ENCODE measurements at places on chromosomes 11 and 22.

- DNase-seq, result no peak
Measured at GRCh38 chr22:50676661-50677492, 4.3 kb downstream of the SHANK3 start.

GRCh38 chr11:102464859-102465500 is 12.4 kb upstream of the TMEM123 start:
- no peak for DNase-seq

GRCh38 chr11:2466069-2466801 is 21.4 kb downstream of the KCNQ1 start:
- no peak for DNase-seq

DNA sequence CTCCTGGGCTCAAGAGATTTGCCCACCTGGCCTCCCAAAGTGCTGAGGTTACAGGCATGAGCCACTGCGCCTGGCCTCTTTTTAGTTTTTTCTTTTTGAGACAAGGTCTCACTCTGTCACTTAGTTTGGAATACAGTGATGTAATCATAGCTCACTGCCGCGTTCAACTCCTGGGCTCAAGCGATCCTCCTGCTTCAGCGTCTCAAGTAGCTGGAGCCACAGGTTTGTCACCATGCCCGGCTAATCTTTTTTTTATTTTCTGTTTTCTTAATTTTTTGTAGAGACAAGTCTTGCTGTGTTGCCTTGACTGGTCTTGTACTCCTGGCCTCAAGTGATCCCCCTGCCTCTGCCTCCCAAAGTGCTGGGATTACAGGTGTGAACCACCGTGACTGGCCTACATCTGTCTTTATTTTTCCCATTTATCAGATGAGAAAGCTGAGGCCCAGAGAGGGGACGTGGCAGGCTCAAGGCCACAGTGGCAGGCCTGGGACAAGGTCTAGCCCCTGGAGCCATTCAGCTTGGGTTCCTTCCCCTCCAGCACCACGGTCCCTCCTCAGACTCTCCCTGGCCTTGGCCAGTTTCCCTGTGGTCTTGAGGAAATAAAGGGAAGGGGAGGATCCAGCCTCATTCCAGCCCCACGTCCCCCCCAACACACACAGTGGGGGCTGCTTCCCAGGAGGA is 2.8 kb upstream of the KDELR3 start:
- peak; percentile 52 for DNase-seq

DNA sequence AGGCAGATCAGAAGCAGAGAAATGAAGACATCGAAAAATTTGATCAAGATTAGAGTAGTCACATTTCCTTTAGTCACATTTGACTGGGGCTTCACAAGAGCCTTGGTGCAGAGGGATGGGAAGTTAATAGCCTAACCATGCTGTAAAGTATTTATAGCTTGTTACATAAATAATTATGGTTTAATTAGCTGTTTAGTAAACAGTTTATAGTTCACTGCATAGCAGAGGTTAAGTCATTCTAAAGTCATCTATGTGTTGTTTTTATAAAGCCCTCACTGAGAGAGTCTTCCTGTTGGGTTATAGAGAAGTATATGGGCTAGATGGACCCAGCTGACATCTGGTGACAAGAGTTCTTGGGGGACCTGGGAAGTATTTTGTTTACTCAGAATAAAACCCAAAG is 47.1 kb downstream of the INSC start:
- DNase-seq, result no peak

DNA sequence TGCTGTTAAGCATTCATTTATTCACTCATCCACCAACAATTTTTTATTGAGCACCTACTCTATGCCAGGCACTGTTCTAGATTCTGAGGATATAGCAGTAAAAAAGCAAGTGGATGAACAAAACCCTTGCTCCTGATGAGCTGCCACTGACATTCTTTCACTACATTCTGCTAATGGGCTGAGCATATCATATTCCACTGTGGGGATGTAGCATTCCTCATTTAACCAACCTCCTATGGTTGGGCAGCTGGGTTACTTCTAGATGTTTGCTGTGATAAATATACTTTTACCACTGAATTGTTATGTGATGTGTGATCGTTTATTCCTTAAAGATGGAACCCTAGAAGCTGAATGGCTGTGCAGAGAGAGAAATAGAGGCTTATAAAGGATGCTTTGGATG is 176.9 kb downstream of the MN1 start:
- DNase-seq, result no peak

GRCh38 chr11:22521226-22521625 is 104.4 kb downstream of the FANCF start:
- peak; percentile 82 for DNase-seq

- peak; percentile 9 for DNase-seq
Measured at GRCh38 chr11:108592591-108593213, 866 bp downstream of the EXPH5 start.

GRCh38 chr11:117295438-117296137 is 4.4 kb downstream of the BACE1-AS start:
- DNase-seq, result no peak

All from NCI-H2171 treated with DMSO at 0.1 percent for 48 hours (cell line).